ENCODE measurements at places on chromosomes 6 and 20.

GRCh38 chr6:169022079-169022478 lies 231.6 kb downstream of the THBS2 start:
- DNase-seq: no peak

DNA sequence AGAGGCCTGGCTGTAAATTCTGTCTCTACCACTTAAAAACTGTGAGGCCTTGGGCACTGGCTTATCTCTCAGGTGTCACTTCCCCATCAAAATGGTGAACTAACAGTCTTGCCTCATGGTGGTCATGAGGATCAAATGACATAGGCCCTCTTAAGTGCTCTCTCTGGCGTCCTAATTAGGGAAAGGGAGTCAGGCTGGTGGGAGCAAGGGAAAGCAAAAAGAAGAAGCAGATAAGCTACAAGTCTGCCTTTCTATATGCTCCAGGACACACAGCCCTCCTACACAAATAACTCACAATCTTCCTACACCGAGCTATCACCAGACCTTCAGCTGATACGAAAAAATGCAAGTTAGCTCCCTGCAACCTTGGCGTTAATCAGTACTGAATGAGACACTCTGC lies 19.5 kb upstream of the SLC22A16 start:
- no peak for DNase-seq

DNA sequence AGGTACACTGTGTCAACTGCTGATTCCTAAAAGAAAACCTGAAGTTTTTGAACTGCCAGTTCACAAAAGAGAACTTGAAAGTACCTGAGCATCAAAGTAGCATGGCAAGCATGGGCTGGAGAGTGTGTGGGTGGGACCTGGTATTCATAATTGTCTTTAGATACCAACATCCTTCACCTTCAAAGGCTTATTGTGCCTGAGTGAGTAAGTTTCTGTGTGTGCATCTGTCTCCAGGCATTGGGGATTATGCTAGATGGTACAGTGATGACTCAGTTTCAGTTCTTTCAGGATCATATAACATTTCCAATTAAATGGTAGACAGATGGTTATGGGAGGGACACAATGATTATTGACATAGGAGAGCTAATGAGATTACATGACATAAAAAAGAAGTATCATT lies 238.5 kb downstream of the ZFAND3 start:
- no peak for DNase-seq

DNA sequence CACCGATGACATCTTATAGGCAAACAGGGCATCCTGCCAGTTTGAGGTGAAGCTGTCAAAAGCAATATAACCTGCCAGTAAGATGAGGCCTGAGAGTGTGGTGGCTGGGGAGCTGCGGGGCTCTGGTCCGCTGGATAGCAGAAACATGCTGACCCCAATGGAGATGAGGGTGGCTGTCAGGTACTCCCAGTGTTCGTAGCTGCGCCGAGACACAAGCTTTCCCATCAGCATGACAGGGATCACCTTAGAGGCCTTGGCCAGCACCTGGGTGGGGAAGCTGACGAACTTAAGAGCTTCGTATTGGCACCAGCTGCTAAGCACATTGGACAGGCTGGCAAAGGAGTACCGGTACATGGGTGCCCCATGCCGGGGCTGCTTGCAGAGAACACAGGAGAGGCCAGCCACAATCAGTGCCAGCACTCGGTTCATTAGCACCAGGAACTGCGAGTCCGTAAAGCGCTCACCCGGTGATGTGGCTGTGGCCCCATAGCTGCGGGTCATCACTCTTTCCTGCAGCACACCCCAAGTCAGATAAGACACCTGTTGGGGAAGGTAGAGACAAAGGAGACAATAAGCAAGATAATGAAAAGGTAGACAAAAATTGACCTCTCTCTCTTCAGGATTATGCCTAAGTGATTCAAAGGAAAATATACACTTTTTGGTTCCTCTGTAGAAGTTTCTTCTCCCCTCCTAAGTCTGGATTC lies 2.1 kb downstream of the SLC35B2 start:
- no peak for DNase-seq

GRCh38 chr6:115575285-115575684 lies 485.4 kb downstream of the FRK start:
- DNase-seq: no peak

- no peak for DNase-seq
Observed at GRCh38 chr6:90186637-90187371, 109.8 kb downstream of the BACH2 start.

- DNase-seq: no peak
Observed at GRCh38 chr6:32189742-32190053, 304 bp downstream of the PBX2 start.

- DNase-seq: no peak
Observed at GRCh38 chr6:89763550-89763949, 56.0 kb downstream of the MDN1 start.

GRCh38 chr6:131063764-131064272 lies 773 bp upstream of the EPB41L2 start:
- no peak for DNase-seq

DNA sequence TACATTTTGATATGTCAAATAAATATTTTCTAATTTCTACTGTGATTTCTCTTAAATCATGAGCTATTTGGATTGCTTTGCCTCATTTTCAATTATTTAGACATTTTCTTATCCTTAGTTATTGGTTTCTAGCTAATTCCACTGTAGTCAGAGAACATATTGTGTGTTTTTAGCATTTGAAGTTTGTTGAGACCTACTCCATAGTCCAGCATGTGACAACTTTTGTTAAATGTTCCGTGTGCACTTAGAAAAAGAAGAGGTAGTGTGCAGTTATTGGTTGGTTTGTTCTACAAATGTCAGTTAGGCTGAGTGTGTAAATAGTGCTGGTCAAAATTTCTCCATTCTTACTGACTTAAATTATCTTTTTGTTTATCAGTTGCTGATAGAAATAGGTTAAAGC lies 138.8 kb downstream of the BCAS1 start:
- no peak for DNase-seq

GRCh38 chr6:47235964-47236760 lies 73.5 kb downstream of the TNFRSF21 start:
- DNase-seq: no peak

DNA sequence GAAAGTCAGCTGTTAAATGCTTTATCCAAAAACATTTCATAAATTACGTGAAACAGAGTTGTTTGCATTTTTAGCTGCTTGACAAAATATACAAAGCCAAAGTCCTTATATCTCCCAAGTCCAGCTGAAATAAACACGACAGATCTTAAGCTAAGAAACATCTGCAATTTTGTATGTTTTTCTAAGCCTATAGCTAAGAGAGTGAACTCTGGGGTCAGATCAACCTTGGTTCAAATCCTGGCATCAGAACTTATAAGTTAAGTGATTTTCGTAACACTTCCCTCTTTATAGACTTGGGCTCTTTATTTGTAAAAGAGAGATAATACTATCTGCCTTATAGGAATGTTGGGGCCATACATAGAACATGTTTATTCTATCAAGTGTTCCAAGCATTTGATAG lies 176.7 kb downstream of the PTPRK start:
- DNase-seq: no peak

- DNase-seq: no peak
Observed at GRCh38 chr6:26599591-26599990, 2.8 kb downstream of the ABT1 start.

DNA sequence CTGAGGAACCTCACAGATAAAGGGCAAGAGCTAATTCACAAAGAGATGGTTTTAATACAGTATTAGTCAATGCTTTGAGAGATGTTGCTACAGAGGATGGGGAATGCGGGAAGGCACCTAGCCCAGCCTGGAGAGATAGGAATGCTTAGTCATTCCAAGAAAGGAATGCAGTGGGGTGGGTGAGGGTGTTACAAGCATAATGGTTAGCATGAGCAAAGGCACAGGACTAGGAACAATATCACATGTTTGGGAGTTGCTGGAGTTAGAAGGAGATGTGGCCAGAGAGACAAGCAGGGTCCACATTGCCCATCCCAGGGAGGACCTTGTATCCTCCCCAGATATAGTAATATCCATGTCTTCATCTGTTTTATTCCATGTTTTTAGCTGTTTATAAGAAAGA lies 107.0 kb upstream of the OGFRL1 start:
- no peak for DNase-seq

DNA sequence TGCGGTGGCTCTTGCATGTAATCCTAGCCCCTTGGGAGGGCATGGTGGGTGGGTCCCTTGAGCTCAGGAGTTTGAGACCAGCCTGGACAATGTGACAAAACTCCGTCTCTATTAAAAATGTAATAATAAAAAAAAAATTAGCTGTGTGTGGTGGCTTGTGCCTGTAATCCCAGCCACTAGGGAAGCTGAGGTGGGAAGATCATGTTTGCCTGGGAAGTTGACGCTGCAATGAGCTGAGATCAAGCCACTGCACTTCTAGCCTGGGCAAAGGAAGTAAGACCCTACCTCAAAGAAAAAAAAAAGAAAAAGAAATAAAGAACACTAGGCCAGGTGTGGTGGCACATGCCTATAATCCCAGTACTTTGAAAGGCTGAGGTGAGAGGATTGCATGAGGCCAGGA lies 4.5 kb upstream of the SAMHD1 start:
- no peak for DNase-seq

GRCh38 chr6:44008821-44009370 lies 118.4 kb downstream of the MRPL14 start:
- no peak for DNase-seq

GRCh38 chr6:32255199-32256153 lies 31.6 kb upstream of the NOTCH4 start:
- DNase-seq: peak; percentile 81

- no peak for DNase-seq
Observed at GRCh38 chr20:53276143-53276542, 304.0 kb downstream of the TSHZ2 start.

GRCh38 chr20:8116067-8116811 lies 15.8 kb upstream of the PLCB1 start:
- no peak for DNase-seq

- DNase-seq: no peak
Observed at GRCh38 chr6:149499066-149499465, 14.3 kb upstream of the ZC3H12D start.

Measured in NCI-H1930 (cell line).